ENCODE measurements at places on chromosomes 4 and X. TPM values are rescaled to one million over a fixed set of nuclear protein-coding genes. Genes with fewer than 3 reads are reported as not detected.

Gene EDNRA
- 6.1 TPM for total RNA-seq

GRCh38 chr4:77465271-77465670 lies 140.3 kb upstream of the CXCL13 start:
- no peak for DNase-seq

DNA sequence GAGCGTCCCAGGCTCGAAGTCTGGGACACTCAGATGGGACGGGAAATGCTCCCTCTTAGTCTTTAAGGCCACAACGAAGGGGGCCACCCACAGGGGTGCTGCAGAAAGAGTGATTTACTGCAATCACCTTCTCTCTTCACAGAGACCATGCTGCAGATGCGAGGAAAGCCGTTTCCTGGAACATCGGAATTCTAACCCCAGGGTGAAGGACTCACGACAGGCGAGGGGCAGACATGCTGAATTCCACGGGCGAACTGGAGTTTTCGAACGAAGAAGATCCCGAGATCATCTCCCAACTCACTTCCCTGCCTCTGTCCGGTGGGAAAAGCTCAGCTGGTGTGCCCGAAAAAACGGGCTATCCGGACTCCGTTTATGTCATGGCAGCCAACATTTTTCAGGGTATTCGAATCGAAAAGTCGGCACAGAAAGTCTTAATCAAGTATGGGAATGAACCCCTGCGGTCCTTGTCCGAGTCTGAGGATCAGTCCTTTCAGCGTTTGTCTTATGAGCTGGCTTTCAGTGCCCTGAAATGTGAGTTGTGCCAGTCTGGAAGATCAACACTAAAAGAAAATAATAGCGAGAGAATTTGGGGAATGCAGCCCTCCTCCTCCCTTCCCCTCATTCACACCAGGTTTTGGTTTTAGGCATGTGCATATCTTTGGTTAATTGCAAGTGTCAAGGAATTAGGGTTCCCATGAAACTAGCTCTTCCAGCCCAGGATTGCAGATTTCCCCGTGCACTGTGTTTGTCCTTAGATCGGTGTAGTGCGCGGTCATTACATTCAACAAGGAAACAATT lies 905 bp downstream of the NSUN7 start:
- DNase-seq, result no peak

DNA sequence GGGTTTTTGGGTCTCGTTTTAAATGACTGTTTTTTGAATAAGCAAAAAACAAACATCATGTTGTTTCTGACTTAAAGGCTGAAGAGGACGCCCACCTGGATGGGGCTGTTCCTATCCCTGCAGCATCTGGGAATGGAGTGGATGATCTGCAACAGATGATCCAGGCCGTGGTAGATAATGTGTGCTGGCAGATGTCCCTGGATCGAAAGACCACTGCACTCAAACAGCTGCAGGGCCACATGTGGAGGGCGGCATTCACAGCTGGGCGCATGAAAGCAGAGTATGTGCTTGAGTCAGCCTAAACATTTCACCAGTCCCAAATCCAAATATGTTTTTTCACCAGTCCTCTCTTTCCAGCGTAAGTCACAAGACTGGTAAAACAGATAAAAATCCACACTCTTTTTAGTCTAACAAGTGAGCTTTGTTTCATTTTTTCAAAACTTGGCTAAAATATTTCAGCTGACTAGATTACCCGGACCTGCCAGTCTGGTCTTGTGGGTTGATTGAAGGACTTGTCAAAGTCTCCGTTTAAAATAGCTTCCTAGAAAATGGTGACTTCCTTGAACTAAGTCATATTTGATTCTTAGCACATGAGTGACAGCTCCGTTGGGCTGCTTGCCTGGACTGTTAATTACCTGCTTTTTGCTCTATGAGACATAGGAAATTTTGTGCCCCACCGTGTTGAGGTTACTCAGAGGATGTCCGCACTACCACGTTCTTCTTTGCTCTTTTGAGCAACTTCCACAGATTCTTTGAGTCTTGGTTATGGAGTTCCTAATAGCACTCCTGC lies 20.8 kb downstream of the ENOPH1 start:
- no peak for DNase-seq

All from left ventricle myocardium superior (tissue), 1 donor.